Right ventricle myocardium inferior (tissue), 1 donor: ENCODE measurements at places on chromosomes 7 and 10. TPM values are rescaled to one million over a fixed set of nuclear protein-coding genes. Genes with fewer than 3 reads are reported as not detected.

The EMX2 gene
- total RNA-seq, result not detected

DNA sequence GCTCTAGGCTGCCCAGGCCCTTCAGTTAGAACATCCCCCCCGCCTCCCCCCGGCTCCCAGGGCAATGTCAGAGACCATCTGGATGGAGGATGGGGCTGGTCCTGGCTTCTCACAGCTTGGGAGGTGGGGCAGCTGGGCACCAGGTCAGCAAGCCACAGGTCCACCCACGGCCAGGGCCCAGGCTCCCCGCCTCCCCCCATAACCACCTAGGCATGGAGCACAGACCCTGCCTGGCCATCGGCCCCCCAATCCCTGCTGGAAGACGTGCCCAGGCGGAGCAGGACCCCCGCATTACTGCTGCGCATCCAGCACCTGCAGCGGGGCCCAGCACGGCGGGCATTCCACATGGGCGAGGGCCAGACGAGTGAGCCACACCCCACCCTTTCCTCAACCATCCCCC is 169.6 kb downstream of the ELFN1 start:
- peak; percentile 62 for DNase-seq

- DNase-seq, result no peak
Measured at GRCh38 chr7:120961638-120962173, 11.1 kb downstream of the ING3 start.

DNA sequence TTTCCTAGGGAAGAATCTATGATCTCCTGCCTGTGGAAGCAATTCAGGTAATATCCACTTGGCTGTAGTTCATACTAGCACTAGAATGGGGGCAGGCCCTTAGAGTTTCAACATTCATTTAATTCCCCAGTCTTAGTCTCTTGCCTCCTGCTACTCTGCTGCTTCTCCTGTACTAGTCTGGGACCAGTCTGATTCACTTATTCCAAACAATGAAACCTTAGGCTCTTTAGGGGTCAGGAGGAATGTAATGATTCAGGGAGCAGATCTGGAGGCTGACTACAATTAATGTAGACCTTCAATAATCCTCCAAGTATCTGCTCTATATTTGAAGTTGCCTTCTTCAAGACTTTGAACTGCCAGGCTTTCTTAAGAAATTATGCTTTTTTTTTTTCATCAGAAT is 101.8 kb downstream of the GNAT3 start:
- DNase-seq, result no peak

- no peak for DNase-seq
Measured at GRCh38 chr10:22503315-22504088, 158.2 kb downstream of the SPAG6 start.

The TEX36 gene
- total RNA-seq, result not detected

- DNase-seq, result no peak
Measured at GRCh38 chr10:558891-559766, 130.3 kb downstream of the DIP2C start.

- DNase-seq, result no peak
Measured at GRCh38 chr7:102396710-102397019, 502 bp downstream of the PRKRIP1 start.

- no peak for DNase-seq
Measured at GRCh38 chr7:36764929-36765328, 40.6 kb upstream of the AOAH start.

DNA sequence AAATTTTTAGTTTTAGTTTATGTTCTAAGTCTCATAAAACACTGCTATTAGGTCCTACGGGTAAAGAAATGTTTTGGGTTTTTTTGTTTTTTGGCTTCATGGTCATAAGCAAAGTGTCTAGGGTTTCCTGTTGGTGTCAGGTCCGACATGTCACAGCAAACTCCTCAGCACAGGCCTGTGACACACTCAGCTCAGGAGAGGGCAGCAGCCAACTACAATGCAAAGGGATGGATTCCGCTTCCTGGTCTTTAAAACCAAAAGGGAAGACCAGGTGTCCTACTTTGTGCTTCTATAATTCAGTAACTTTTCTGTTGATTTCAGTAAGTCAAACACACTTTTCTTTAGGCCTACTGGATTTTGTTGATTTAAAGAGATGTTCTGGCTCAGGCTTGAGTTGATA is 83.8 kb upstream of the MACROH2A2 start:
- DNase-seq, result no peak

DNA sequence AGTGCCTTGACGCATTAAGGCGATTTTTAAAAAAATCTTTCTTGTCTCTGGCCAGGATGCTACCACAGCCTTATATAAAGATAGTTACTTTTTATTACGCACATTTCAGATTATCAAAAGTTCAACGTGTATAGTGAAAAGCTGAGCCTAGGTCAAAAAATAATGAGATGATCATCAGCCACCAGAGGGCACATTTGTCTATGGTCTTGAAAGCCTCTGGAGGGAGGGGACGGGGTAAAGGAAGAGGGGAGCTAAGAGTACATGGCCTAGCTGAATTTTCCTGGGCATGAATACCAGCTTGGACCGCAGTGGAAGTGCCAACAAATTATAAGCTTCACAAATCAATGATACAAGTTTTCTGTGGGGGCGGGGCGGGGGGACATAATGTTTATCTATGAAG is 285.9 kb upstream of the SMIM30 start:
- no peak for DNase-seq

The GSTK1 gene
- 278 TPM for total RNA-seq

- no peak for DNase-seq
Measured at GRCh38 chr7:32091608-32092210, 21.5 kb upstream of the PDE1C start.

DNA sequence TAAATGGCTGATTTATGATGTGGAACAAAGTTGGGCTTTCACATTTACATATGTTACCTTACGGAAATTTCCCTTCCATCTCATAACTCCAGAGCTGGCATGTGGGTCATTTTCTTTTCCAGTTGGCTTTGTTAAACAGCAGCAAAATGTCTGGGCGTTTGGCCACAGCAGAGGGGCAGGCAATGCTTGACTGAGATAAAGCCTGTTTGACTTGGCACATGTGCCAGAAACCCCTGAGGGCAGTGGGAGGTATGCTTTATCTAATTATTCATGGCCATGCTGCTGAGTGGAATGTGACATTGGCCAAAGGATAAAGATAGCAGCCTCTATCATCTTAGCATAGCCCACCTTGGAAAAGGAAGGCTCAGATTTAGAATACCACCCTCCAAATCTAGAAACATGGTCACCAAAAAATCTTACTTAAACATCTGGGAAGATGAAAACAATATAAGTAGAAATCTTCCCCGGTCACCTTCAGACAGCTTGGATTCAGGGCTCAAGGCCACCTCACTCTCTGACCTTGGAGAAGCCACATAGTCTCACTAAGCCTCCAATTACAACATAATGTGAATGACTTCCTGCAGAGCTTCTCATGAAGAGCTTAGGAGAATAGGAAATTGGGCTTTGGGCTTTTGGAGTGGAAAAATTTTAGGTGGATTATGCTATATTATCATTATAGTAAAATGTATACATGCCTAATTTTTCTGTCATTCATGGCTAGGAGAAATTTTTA is 101.5 kb downstream of the GRM3 start:
- DNase-seq, result no peak

The C1QL3 gene
- total RNA-seq, result not detected

DNA sequence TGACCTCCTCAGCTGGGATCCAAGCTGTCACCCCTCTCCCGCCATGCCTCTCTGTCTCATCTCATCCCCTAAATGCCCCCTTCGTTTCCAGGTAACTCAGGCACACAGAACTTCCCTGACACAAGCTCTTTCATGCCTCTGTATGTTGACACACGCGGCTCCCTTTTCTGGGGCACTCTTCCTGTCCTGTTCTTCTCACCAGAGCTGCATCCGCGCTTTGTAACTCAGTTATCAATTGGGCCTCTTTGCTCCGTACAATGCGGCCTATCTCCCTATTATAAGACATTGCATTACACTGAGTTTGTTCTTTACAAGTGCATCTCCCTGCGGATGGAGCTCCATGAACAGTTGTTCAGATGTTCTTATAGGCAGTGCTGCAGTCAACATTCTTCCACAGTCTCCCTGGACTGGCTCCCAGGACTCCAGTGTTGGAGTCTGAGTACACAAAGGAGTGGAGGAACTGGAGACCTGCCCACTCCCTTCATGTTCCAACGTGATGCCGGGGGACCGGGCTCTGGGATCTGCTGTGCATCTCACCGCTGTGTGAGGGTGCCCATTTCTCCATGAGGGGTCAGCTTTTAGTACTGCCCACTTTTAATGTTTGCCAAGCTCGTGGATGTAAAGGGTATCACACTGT is 56.9 kb upstream of the TNS3 start:
- no peak for DNase-seq

DNA sequence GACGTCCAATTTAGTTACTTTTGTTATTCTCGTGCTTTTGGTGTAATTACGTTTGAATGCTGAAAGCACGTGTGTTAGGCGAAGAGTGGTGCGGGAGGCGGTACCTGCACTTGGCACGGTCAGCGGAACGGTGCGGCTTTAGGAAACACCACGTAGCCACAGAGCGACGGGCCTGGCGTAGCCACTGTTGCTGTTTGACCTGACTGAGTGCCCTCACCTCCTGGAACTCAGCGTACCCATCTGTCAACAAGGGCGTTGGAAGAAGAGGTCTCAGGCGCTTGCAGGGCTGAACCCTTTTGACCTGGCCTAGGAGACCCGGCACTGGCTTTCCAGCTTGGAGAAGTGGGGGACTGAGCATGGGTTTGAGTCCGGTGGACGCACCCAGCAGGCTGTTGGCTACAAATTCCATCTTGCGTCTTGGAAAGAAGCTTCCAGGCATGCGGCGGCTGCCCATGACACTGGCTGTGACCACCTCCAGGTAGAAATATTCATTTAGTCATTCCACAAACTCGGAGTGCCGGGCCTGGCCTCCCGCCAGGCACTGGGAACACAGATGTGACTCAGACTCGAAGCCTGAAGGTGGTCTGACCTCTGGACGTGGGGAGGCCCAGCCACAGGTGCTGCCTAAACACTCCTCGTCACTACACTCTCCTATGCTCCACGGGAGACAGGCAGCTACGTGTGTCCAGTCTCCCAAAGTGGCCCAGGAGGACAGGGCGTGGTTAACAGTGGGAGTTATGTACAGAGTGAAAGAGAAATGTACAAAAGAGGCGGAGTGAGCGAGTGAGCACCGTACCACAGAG is 22.2 kb downstream of the FAM20C start:
- DNase-seq, result no peak

- DNase-seq, result peak; percentile 33
Measured at GRCh38 chr10:131693766-131694165, 207.0 kb upstream of the PPP2R2D start.

DNA sequence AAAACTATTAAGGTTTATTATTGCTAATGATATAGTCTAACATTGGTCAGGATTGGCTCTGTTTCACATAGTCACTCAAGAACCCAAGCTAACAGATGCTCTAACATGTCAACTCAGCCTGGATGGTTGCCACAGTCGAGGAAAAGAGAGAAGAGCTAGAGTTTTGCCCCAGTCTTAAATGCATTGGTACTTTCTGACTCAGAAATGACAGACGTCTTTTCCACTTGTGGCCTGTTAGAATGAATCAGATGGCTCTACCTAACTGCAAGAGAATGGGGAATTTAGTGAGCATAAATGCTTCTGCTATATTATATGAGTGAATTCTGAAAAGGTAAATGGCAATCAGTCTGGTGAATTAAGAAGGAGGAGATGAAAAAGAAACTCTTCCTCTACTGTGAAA is 13.9 kb downstream of the HECTD2 start:
- no peak for DNase-seq

DNA sequence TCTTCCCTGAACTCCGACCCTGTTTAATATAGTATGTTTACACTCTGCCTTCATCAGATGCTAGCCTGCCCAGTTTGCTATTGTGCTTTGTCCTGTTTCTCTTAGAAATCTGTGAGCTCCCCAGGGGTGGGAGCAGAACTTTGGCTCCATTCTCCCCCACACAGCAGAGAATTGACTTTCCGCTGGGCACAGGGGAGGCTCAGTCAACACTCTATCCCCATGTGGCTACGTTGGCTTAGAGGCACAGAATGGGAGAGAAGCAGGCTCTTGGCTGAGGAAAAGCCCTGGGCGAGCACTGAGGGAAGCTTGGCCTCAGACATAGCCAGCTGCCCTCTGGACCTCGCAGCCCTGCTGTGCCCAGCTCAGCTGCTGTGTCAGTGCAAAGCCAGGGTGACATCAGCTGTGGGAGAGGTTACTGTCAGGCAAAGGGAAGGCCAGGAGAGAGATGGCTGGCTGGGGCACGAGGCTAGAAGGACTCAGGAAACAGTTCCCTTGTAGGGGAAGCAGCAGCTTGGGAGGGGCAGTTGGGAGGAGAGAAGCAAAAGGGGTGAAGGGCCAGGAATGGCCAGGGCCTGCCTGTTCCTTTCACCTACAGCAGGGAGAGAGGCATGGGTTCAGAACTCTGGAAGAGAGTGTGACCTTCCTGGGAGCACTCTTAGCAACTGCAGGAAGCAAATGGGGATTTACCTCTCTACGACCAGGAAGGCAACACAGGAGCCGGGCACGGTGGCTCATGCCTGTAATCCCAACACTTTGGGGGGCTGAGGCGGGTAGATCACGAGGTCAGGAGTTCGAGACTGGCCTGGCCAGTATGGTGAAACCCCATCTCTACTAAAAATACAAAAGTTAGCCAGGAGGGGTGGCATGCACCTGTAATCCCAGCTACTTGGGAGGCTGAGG is 5.8 kb upstream of the SCD start:
- DNase-seq, result peak; percentile 74

DNA sequence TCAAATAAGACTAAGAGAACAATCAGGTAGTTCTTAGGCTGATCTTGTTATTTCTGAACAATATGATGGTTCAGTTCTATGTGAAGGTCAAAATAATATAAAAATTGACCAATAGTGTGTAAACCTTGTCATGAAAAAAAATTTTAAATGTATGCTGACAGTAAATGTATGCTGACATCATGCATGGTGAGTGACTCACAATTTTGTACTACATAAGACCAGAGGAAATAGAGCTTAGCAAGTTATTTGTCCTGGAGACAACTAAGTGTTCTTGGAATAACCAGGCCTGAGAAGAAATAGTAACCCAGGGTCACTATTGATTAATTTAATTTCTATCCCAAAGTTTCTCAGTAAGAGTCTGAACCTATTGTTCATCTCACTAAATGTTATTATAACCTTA is 182.2 kb upstream of the PCDH15 start:
- DNase-seq, result no peak

DNA sequence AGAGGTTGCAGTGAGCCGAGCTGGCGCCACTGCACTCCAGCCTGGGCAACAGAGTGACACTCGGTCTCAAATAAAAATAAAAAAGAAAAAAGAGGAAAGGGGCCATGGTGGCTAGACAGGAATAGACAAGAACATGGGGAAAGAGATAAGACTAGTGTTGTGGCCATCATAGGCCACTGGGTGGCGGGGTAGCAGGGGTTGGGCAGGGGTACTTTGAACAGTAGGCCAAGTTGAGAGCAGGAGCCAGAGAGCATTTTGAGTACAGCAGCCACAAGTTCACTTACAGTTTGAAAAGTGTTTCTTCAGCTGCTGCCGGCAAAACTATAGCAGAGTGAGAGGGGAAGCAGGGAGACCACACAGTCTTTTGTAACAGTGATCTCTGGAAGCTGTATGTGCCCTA is 656.0 kb downstream of the CNTNAP2 start:
- DNase-seq, result no peak

- DNase-seq, result peak; percentile 22
Measured at GRCh38 chr7:131638641-131639430, 82.4 kb upstream of the PODXL start.
